ENCODE measurements at places on chromosomes 7 and 10.

- DNase-seq, result no peak
These were observed 667.1 kb upstream of the LRRTM3 start for GRCh38 chr10:66258693-66259092.

DNA sequence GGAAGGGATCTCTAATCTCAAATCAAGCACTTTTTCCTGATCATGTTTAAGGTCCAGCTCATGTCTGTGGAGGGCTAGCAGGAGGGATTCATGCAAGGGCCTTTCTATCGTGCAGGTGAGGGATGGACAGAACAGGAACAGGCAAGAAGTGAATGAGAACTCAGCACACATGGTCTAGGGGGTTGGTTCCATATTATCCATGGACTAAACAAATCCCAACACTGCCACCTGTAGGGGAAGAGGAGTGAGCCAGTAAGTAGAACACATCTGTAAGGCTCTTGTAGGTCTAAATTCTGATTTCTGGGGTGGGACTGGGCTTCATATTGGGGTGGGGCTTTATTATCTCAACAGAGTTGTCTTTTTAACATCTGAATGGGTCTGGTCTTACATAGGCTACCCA lies 138.0 kb upstream of the TARP start:
- peak; percentile 5 for DNase-seq

- no peak for DNase-seq
These were observed 276.7 kb upstream of the MEOX2 start for GRCh38 chr7:15963206-15963605.

DNA sequence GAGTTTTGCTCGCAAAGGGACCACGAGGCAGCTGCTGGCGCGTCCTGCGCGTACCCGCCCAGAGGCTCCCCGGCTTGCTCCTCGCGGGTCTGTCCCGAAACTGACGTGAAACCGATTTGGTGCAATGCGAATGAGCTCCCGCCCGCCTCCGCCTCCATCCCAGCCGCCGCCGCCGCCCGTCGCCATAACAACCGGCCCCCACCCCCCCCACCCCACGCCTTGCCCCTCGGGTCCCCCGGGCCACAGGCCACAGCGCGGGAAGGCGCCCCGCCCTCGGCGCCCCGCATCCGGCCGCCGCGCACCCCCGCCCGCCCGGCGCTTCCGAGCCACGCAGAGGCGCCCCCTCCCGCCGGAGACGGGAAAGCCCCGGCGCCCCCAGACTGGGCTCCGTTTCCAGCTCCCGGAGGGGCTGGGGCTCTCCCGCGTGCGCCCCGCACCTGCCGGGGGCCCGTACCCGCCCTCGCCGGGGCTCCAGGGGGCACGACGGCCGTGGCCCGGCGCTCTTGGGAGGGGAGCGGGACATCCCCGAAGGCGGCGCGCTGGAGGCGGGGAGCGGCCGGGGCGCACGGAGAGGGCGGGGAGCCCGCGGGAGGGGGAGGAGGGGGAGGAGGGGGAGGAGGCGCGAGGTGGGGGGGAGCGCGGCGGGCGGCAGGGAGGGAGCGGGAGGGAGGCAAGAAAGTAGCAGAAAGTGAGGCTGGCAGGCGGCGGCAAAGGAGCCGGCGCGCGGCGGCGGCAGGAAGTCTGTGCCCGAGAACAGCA lies at the start of gene CAMK1D:
Gene CAMK1D (plus strand): TSS at position 678 of the 759 bp plus-strand sequence.
- DNase-seq, result peak; percentile 72

DNA sequence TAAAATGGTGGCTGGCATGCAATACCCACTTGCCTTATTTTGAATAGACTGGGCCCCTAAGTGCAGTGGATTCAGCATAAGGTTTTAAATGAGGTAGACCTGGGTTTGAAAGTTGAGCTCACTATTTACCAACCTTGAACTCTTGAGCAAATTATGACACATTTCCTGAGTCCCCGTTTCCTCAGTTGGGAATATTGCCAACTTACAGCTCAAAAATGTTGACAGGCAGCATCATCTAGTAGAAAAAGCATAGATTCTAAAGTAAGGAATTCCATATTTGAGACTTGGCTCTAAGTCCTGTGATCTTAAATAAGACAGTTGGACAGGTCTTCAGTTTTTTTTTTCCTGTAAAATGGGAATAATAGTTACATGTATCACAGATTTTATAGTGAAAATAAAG lies 305.5 kb downstream of the ACTR3B start:
- DNase-seq, result no peak

DNA sequence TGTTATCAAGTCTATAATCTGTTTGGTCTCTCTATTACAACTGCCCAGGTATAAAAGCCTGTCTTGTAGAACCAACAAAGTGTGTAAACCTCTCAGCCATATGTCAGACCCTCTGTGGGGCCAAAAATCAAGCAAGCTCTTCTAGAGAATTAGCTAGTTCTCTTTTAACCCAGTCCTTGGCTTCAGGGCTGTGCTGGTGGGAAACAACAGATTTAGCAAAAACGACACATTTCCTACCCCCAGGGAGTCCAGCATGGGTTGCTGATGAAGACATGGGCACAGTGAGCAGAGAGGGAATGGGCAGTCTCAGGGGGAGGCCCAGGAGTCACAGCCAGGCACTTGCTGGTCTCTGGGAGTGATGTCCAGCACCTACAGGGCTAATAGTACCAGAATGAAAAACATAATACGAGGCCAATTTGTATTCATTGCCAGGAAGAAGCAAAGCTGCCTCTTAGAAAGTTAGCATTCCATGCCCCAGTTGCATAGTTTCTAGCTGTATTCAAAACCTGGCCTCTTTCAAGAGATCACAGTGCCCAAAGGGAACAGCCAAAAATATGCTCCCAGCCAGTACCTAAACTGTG lies 80.1 kb downstream of the FRMD4A start:
- DNase-seq, result no peak

GRCh38 chr7:28409716-28410627 lies 2.3 kb upstream of the CREB5 start:
- peak; percentile 58 for DNase-seq

- peak; percentile 52 for DNase-seq
These were observed 570 bp downstream of the TBC1D12 start for GRCh38 chr10:94402843-94403379.

DNA sequence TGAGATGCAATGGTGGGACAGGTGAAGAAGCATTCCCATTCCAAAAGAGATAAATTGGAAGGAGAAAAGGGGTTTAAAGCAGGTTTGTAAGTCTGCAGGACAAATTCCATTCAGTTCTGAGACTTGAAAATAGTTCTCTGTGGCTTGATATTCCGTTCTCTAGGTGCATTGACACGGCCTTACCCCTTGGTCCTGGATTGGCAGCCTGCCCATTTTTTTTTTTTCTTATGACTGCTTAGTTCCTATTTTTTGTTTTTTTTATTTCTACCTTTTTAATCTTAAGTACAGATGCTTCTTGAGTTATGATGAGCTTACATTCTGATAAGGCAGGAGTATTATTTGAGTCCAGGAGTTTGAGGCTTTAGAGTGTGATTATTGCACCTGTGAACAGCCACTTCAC lies 70.6 kb downstream of the MLLT10 start:
- no peak for DNase-seq

DNA sequence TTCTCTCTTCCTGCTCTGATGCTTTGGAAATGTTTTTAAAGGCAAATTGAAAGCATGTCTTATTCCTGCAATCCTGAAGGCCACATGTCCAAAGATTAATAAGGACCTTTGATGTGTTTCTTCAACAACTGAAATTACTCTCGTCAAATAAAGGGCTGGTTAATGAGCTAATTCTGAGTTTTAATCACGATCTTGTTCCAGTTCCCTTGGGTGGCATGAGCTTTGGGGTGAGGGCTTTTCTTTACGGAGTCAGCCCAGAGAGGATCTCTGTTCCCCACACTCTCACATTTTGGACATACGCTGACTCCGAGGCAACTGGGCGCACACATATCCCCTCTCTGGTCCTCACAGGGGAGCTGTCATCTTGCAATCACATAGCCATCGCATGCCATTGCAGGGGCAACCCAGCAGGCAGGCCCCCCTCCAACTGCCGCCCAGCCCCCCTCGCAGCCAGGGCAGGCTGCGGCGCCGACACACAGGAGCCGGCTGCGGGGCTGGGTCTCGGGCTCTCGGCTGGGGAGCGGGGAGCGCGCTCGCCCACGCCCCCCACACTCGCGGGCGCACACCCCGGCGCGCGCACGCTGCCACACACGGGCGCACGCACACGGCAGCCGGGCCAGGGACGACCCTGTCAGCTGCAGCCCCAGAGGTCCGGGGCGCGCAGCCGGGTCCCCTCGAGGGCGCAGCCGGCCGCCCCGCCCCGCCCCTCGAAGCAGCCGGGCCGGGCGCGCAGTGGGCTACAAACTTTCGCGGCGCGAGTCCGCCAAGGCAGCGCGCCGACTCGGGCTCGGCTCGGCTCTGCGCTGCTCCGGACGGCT lies at the start of gene GDF10:
Gene GDF10 (plus strand): TSS at position 587 of the 818 bp plus-strand sequence. CDS start 455 bp downstream, outside the sequence.
- DNase-seq, result no peak

- no peak for DNase-seq
These were observed 141.6 kb upstream of the WNT16 start for GRCh38 chr7:121187222-121187621.

GRCh38 chr10:124701435-124701834 lies 42.7 kb downstream of the FAM53B start:
- no peak for DNase-seq

DNA sequence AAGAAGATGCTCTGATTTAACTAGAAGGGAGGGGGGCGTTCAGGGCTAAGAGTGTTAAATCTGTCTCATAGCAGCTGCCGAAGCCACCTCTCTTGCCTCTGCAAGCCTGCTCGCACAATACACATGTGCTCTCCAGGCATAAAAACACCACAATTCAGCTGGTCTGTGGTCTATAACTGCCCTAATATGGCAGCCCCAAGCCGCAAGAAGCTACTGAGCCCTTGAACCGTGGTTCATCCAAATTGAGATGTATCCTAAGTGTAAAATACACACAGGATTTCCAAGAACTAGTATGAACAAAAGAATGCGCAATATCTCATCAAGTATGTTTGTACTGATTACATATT lies 70.8 kb upstream of the FGFR2 start:
- no peak for DNase-seq

DNA sequence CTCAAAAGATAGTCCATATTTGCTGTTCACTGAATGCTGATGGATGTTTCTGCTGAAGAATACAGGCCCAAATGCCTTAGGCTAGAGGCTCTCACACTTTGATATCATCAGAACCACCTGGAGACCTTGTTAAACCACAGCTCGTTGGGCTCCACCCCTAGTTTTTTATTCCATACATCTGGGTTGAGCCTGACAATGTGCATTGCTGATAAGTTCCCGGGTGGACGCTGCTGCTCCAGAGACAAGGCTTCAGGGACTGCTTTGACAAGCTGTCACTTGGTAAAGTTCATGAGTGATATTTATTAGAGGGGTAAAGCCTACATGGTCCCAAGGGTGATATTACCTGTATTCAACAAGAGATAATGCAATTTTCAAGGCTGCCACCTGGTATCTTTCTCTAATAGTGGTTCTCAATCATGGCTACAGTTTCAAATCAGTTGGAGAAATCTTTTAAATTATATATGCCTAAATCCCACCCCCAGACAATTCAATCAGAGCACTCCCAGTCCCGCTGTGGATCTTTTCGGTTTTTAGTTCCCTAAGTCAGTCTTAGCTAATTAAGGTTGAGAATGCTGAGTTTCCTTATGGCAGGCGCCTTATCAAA lies 107.1 kb upstream of the GSDME start:
- no peak for DNase-seq

DNA sequence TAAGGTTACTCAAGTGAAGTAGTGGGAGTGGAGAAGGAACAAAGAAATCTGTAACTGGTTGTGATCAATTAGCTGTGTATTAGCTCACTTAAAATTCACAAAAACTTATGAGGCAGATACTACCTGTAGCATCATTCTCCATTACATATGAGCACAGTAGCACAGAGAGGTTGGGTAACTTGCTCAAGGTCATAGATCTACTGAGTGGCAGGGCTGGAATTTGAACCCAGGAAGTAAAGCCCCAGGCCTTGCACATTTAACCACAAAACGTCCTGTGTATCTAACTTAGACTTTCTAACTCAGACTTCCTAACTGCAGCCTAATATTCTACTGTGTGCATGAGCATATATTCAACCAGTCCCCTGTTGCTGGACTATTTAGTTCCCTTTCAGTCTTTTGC lies 5.6 kb upstream of the SLF2 start:
- no peak for DNase-seq

DNA sequence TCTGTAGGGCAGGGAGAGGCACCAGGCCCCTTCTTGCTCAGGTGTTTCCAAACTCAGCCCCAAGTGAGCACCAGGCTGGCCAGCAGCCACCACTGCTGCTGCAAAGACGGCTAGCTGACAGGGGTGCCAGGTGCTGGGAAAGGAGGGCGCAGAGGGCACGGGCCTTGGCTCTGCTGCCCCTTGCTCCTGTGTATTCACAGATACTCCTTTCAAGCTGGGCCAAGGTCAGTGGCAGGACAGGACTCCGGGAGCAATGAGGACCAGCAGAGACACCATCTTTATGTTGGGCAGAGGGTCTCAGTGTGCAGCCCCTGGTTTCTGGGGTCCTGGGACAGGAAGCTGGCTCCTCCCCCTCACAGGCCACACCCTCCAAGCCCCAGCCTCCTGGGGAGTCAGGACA lies 110.1 kb downstream of the SMURF1 start:
- no peak for DNase-seq

- DNase-seq, result peak; percentile 6
These were observed 43.5 kb downstream of the TRRAP start for GRCh38 chr7:98921608-98922372.

Data from fibroblast of skin of back (primary cell).